ENCODE measurements at places on chromosomes 4 and X.

GRCh38 chr4:128974136-128974581 lies 119.2 kb downstream of the SCLT1 start:
- DNase-seq = peak; percentile 10

DNA sequence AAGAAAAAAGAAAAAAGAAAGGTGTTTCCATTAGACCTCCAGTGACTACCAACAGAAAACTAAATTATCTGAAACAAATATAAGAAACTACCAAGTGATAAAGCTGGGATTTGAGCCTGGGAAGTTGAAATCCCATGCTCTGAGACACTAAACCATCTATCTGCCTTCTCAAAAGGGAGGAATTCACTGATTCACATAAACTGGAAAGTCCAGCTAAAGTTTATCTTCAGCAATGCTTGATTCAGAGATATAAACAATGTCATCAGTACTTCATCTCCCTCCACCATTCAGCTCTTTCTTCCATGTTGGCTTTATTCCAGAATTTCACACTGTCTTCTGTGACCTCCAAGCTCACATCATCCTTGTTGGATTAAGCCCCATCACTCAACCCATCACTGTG lies 96.3 kb downstream of the IQCM start:
- no peak for DNase-seq

GRCh38 chr4:94115687-94116086 lies 92.0 kb upstream of the SMARCAD1 start:
- no peak for DNase-seq

DNA sequence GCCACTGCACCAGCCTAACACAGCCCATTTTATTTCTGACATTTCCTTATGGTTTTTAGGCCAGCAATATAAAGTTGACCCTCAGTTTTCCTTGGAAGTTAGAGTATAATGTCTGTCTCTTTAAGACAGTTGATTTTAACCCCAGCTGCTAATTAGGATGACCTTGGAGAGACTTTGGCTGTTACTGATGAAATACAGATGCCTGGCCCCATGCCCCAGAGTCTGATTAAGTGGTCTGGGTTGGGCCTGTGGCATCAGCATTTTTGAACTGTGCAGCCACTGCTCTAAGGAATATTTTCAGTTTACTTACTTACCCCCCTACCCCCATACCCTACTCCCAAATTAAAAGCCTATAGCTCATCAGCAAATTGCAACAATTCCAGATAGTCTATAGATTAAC lies 85.8 kb downstream of the DCLK2 start:
- no peak for DNase-seq

DNA sequence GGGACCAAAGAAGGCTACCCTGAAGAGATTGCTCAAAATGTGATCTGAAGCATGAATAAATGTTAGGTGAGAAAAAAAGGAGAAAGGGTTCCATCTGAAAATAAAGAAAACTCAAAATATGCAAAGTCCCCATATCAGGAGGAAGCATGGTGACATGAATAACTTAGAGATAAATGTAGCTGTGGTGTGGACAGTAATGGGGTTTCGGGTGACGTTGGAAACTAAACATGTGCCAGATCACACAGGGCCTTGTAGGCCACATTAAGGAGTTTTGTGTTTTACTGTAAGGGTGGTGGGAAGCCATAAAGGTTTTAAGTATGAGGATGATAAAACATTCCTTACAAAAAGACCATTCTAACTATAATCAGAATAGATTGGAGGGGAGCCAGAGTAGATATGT lies 40.3 kb upstream of the ACSL4 start:
- no peak for DNase-seq

DNA sequence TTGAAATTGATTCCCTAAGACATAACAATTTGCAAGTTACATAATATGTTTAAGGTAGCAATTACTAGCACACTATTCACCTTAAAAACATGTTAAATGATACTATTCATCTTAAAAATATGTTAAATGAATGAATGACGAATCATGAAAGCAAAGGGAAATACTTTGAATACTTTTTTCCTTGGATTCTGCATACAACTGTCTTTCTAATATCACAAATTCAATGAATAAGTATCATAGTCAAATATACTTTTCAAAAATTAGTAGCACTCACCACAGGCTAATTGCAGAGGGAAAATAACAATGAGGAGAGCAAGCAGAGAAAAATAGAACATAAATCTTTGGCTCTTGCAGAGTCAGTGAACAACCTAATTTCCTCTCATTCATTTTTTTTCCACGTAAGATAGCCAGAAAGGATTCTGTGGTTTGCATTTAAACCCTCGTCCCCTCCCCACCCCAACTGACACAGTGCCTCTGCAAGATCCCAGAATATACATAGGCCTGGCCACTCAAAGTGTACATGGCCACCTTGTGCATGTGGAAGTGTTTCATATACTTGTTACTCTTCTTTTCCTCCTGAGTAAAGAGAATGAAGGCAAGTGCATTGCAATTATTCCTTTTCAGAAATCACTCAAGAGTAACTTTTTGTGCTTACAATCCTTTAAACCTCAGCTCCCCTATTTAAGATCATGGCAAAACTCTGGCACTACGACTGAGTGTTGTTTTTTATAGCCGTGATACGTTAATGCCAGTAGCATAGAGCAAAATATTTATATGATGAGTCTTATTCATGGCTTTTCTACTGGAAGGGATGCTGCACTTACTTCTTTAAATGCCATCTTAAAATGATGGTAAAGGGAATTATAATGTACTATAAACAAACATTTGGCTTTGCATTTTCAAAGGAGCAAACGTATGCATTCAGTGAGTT lies 236.4 kb downstream of the PDGFC start:
- DNase-seq = no peak

DNA sequence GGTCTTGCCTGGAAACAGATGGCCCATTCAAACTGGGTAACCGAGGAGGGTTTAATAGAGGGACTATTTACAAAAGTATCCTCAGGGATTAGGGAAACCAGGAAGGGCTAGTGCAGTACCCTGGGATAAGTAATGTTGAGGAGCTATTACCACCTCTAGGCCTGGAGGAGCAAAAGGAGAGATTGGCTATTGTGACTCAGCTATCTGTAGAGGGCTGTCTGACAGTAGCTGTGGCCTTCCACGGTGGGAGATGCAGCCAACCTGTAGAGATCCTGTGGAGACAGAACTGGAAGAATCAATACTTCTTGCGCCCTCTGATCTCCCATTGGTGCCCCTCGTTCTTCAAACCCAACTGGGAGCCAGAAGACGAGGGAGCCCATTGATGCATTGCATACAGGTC lies 34.1 kb upstream of the RPS6KA3 start:
- no peak for DNase-seq

- peak; percentile 33 for DNase-seq
Observed at GRCh38 chr4:101191302-101192098, 155.8 kb downstream of the PPP3CA start.

DNA sequence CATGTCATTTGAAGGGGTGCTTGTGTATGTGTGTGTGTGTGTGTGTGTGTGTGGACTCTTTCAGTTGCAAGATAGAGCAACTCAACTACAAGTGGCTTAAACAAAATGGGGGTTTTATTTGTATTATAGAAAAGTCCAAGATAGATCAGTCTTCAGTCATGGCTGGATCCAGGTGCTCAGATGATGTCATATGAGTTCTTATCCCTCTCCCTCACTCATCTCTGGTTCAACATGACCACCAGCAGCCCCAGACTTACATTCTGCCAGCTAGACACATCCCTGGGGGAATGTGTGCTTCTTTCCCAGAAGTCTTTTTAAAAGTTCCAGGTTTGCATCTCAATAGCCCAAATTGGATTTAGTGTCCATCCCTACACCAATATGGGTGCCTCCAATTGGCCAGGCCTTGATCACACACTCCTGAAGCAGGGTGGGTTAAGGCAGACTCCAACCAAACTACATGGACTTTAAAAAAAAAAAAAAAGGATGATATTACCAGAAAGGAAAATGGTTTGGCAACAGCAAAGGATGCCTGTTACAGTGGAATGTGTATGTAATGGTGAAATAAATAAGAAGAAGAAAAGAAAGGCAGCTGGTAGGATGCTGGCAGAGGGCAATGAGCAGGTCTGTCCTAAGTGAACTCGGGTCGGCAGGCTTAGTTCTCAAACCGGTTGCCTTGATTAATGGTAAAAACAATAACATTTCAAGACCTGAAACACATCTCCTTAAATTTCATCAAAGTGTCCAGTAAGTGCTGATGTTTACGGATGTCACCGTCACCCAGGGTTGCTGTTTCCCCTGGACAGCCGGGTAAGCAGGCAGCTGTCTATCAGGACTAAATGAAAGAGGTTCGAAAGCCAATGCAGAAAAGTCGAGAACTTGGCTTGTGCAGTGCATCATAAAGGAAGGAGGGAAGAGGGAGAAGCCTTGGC lies 107.7 kb downstream of the SMIM20 start:
- DNase-seq = no peak

DNA sequence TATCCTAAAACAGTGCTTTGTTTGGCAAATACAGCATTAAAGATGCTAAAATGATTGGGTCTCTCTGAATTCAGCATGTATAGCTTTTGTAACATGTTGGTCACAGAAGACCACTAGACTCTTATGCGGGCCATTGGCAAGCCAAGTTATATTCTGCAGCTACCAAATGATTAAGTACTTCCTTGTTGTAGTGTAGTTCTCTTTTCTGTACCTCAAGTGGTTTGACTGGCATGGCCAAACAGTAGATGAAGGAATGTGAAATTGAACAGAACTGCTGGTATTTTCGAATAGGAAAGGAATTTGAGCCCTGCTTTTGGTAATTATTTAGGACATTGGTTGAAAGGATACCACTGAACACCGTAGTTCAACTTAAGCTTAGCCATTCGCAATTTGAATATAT lies 193.9 kb upstream of the GPC4 start:
- DNase-seq = no peak

- DNase-seq = no peak
Observed at GRCh38 chr4:20987191-20987590, 286.9 kb downstream of the PACRGL start.

DNA sequence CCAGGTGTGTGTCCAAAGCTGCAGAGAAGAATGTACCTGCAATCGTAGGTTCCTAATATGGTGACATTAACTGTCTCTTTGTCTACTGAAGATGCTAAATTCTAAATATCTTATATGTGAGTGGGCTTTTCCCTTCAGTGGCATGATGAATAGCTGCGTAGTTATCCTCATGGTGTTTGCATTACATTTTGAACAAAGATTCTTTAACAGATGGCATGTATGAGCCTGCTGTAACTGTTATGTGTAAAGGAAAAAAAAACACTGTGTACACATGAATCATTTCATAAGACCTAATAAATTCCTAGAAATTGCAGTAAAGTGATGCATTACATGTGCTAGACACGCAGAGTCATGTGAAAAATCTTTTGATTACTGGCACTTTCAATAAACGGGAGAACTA lies 288.0 kb downstream of the SH2D1A start:
- no peak for DNase-seq

GRCh38 chr4:21848021-21848420 lies 100.6 kb downstream of the KCNIP4 start:
- DNase-seq = no peak
